ENCODE measurements at places on chromosomes 5 and 9.

GRCh38 chr5:74717596-74717995 is 32.6 kb downstream of the HEXB start:
- no peak for DNase-seq

GRCh38 chr9:131977109-131977838 is 102.4 kb downstream of the MED27 start:
- DNase-seq, result no peak

- no peak for DNase-seq
Measured at GRCh38 chr5:167425161-167425560, 866.3 kb upstream of the WWC1 start.

DNA sequence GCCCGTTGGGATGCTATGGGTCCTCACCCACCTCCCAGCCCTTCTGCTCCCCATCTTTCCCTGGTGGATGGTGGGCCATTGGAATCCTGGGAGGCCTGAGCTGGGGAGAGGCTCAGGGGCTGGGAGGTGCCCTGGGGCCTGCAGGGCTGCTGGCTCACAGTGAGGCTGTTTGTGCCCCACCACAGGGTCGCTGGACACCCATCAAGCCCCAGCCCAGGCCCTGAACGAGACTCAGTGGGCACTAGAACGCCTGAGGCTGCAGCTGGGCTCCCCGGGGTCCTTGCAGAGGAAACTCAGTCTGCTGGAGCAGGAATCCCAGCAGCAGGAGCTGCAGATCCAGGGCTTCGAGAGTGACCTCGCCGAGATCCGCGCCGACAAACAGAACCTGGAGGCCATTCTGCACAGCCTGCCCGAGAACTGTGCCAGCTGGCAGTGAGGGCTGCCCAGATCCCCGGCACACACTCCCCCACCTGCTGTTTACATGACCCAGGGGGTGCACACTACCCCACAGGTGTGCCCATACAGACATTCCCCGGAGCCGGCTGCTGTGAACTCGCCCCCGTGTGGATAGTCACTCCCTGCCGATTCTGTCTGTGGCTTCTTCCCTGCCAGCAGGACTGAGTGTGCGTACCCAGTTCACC is 4.9 kb upstream of the AIF1L start:
- DNase-seq, result no peak

DNA sequence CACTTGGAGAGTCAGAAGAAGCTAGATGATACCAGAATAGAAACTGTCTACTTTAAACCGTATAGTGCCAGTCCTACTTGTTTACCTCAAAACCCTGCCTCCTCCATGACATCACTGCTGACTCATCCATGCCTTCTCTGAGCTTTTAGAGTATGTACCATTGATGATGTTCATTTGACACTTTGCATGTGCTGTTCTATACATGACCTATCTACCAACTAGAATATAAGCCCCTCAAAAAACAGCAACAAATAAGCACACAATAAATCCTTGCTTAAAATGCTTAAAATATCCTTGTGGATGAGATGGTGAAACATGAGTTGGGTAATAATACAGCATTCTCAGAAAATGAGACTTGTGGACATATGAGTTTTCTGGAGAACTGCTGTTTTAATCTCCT is 2.6 kb downstream of the CTNNAL1 start:
- peak; percentile 86 for DNase-seq

DNA sequence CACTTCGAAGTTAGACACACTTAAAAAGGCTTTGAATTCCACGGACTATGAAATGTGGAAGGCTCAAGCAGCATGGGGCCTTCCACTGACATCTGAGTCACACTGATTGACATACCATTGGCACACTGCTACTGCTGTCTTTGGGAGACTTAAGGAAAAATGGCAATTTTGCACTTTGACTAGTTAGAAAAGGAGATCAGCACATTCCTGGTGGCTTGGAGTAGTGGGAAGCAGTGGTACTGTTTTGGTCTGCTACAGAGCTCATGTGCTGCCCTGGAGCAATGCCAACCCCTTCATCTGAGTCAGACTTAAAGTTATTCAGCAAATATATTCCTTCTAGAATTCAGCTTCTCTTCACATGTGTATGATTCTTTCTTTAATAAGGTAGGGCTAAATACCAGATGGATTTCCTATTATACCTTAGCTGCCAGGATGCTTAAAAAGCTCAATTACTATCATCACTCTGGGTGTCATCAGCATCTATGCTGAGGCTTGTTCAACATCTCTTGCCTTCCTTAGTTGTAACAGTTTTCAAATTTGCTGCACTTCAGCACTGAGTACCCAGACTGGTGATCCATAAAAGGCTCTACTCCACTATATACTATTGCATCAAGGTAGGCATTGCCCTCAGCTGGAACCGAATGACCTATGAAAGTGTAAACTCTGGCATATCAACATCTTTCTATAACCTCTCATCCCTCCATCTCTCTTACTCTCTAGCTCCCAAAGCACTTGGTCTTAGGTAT is 42.3 kb upstream of the MOCS2 start:
- DNase-seq, result no peak

DNA sequence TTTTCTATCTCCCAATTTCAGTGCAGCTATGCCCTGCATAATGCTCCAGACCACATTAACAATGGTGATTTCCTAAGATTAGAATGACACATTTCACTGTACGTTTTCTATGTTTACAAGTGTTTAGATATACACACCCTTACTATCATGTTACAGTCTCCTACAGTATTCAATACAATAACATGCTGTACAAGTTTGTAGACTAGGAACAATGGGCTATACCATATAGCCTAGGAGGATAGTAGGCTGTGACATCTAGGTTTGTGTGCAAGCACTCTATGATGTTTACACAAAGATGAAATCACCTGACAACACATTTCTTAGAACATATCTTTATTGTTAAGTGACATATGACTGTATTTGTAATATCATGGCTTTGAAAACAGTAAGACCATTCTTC is 1435.6 kb upstream of the NUDT12 start:
- no peak for DNase-seq

DNA sequence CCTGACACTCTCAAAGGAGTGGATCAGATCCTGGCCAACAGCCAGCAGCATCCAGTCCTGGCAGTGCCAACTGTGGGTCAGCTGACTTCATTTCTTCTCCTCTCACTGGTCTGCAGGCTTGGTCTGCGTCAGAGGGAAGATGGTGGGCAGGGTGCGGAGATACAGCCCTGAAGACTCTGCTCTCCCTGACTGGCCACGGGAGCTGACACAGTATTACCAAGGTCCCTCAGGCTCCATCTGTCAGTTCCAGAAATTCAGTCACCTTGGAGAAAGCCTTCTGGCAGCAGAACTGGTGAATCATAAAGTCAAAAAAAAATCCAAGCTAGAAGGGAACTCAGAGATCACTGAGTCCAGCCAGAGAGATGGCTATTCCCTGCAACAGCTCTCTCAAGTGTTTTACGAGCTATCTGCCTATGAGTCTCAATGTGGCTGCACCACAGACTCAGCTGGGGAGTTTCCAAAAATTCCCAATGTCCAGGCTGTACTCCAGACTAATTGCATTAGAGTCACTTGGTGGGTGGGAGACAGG is 27.9 kb downstream of the C1QTNF2 start:
- no peak for DNase-seq

GRCh38 chr5:1319436-1320256 is 24.8 kb upstream of the TERT start:
- DNase-seq, result no peak

DNA sequence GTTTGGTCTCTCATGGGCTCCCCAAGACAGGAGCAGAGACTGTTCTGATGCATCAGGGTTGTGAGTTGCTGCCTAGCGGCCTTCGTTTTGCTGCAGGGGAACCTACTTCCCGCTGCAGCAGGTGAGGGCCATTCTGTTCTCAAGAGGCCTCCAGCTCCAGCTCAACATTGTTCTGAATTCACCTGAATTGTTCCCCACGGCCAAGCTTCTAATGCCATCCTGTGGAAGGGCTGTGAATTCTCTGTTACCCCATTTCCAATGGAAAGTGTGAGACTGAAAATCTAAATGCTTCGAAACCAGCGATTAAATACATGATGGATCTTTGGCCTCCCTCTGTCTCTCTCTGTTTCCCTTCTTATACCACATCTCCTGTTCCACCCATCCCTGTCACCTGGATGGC is 349.1 kb upstream of the DAP start:
- DNase-seq, result no peak

DNA sequence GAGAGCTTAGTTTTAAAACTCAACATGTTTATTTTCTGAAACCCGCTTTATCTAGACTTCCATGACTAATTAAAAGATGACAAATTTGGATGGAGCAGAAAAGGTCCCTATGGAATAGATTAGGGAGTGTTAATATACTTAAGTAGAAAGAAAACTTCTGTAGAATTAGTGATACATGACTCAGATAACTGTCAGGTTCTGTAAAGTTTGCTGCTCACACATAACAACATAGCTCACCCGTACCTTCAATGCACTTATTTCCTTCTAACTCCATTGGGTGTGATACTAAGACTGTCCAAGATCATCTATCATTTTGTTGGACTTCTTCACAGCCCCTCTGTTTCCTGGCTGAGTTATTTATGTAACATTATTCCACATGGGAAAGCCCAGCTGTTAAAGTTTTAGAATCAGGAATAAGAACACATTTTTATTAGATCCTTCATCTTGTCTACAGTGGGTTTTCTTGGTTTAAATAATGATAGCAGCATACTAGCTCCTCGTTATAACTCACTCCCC is 27.8 kb downstream of the TMEM167A start:
- DNase-seq, result no peak

GRCh38 chr9:34633851-34634550 is 3.6 kb downstream of the SIGMAR1 start:
- DNase-seq, result peak; percentile 80
